A375 (cell line): ENCODE measurements at places on chromosomes 6 and 20. TPM values are rescaled to one million over a fixed set of nuclear protein-coding genes. Genes with fewer than 3 reads are reported as not detected.

The DDRGK1 gene
- total RNA-seq, result 74.2 and 80.4 TPM in 2 replicates

The OXT gene
- total RNA-seq, result not detected in 2 replicates

The RIPPLY2 gene
- total RNA-seq, result 0.11 TPM in 1 of 2 replicates, not detected in the other

The LGSN gene
- not detected in 2 replicates for total RNA-seq

The TDRD6 gene
- total RNA-seq, result under 0.01 and 0.03 TPM in 2 replicates

The SEMG1 gene
- total RNA-seq, result not detected in 2 replicates

The GPR63 gene
- total RNA-seq, result 0.69 and 0.72 TPM in 2 replicates

The SLX4IP gene
- total RNA-seq, result 4.3 and 4.6 TPM in 2 replicates

The ZBTB46 gene
- 1.4 and 1.9 TPM in 2 replicates for total RNA-seq

The HINT3 gene
- 8.5 and 9.5 TPM in 2 replicates for total RNA-seq

The RHAG gene
- not detected in 2 replicates for total RNA-seq

The GPR6 gene
- not detected in 2 replicates for total RNA-seq

The EGFL8 gene
- 5.5 and 12.9 TPM in 2 replicates for total RNA-seq

The RAET1G gene
- 0.34 and 0.49 TPM in 2 replicates for total RNA-seq

The NOX3 gene
- 0.93 and 1.2 TPM in 2 replicates for total RNA-seq

The CCN6 gene
- total RNA-seq, result 1.1 and 2.5 TPM in 2 replicates

The PRPH2 gene
- total RNA-seq, result not detected in 2 replicates

The JAG1 gene
- 20.1 and 27.2 TPM in 2 replicates for total RNA-seq

The PXDC1 gene
- total RNA-seq, result 60.1 and 60.7 TPM in 2 replicates

The BPIFA1 gene
- total RNA-seq, result not detected in 2 replicates

The MICB gene
- 6.1 and 7.0 TPM in 2 replicates for total RNA-seq

The ATP6V1G2 gene
- total RNA-seq, result 0.26 and 1.9 TPM in 2 replicates

The BTNL2 gene
- total RNA-seq, result not detected in 2 replicates

The IL17A gene
- total RNA-seq, result not detected in 2 replicates

The TNNC2 gene
- total RNA-seq, result 1.7 TPM in 1 of 2 replicates, not detected in the other

The CLPSL2 gene
- not detected in 2 replicates for total RNA-seq

The PRDM13 gene
- 0.45 and 1.4 TPM in 2 replicates for total RNA-seq

The ERVFRD-1 gene
- not detected in 2 replicates for total RNA-seq

The DDAH2 gene
- 25.3 and 28.6 TPM in 2 replicates for total RNA-seq

The SAMD10 gene
- total RNA-seq, result 1.7 and 1.9 TPM in 2 replicates

The PBOV1 gene
- not detected in 2 replicates for total RNA-seq

The CTCFL gene
- not detected in 2 replicates for total RNA-seq

The MDN1 gene
- 15.9 and 17.9 TPM in 2 replicates for total RNA-seq
